Femur (tissue), 1 donor: ENCODE measurements at places on chromosomes 1 and 21.
A peak's percentile ranks its signal among the peaks of the same experiment; 100 is the strongest.

GRCh38 chr1:200290010-200290685 is 119.7 kb downstream of the ZNF281 start:
- no peak for DNase-seq

GRCh38 chr1:241985787-241986186 is 13.1 kb downstream of the MAP1LC3C start:
- DNase-seq: no peak

DNA sequence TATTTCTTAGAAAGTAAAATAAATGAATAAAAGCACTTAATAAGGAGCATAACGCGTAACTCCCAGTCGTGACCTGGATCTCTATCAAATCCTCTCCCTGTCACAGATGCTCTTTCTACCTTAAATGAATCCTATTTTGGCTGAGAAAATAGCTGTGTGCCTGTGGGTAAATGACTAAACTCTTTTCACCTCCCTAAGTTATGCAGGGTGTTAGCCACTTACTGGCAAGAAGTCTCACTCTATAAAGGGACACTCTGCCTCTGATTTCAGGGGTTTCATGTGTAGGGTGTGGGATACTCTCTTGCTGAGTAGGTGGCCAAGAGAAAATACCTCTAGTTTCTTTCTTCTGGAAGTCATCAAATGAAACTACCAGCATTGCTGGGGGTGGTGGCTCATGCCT is 24.3 kb upstream of the PPP1R15B start:
- DNase-seq: no peak

DNA sequence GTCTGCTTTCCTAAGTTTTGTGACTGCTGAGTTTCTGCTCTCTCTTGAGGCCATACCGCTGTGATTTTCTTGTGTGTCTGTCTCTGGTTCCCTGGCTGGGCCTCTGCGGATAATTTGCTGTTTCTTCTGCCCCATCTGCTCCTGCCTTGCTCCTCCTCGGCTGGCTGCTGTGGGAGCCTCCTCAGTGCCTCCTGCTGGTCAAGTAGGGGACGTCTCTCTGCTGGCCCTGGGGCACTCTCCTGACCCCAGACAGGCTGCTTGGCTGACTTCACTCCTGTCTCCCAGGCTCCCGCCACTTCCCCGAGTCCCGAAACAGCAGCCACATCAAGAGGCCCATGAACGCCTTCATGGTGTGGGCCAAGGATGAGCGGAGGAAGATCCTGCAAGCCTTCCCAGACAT is 28.5 kb downstream of the ETNK2 start:
- no peak for DNase-seq

DNA sequence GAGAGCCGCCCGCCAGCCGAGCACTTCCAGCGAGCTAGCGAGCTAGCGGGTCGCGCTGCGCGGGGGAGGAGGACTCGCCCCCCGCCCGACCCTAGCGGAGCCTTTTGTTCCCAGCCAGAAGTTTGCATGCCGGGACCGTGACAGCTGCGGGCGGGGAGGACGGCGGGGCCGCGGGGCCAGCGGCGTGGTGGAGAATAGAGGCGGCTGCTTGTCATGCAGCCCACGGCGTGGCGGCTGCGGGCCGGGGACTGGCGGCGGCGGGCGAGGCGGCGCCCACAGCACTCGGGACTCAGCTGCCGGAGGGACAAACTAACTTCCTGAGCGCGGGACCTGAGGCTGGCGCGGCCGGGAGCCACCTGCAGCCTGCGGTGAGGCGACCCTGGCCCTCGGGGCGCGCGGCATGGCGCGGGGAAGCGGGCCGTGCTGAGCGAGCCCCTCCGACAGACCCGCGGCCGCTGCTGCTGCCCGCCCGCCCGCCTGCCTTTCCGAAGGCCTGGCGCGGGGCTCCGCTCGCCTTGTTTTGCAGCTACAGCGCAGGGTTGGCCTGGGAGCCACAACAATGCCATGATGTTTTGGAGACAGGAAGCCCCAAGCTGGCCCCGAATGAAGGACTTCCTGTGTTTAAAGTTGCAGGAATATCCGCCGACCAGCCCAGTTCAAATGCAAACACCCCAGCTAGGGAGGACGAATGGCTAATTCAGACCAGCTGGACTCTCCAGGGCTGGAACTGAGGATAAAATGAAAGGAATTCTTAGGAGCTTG is 82.2 kb upstream of the BMP8A start:
- peak; percentile 73 for DNase-seq

GRCh38 chr1:154730259-154730658 is 122.3 kb upstream of the ADAR start:
- DNase-seq: no peak

DNA sequence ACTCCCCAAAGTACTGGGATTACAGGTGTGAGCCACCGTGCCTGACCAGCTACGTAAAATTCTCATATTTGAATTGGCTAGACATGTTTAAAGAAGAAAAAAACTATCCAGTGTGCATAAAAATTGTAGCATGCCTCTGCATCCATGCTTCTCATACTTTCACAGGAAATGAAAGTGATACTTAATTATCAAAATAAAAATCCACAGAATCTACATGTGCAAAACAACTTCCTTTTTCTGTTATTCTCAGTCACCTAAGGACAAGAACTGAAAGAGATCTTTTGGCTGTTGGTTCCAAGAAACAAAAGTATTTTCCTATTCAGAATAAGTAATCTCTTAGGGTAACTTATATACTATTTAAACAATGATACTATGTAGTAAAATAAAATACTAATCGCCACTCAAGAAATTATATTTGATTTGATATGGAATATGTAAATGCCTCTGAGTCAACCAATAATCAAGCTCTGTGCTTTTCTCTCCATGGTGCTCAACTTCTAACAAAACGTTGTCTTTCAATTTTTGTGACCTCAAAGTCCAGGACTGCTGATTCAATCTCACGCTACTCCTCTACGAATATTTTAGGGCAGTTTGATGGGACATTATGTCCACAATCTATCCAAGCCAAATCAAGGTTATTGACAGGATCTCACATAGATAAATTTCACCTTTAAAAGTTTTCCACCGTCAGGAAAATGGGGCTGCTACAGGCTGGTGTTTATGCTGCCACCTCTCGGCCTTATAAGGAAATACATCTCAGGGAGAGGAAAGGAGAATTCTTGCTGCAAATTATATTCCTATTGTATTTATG is 102.7 kb downstream of the ZNF281 start:
- DNase-seq: no peak

- no peak for DNase-seq
Measured at GRCh38 chr1:205351984-205352713, 4.6 kb downstream of the KLHDC8A start.

DNA sequence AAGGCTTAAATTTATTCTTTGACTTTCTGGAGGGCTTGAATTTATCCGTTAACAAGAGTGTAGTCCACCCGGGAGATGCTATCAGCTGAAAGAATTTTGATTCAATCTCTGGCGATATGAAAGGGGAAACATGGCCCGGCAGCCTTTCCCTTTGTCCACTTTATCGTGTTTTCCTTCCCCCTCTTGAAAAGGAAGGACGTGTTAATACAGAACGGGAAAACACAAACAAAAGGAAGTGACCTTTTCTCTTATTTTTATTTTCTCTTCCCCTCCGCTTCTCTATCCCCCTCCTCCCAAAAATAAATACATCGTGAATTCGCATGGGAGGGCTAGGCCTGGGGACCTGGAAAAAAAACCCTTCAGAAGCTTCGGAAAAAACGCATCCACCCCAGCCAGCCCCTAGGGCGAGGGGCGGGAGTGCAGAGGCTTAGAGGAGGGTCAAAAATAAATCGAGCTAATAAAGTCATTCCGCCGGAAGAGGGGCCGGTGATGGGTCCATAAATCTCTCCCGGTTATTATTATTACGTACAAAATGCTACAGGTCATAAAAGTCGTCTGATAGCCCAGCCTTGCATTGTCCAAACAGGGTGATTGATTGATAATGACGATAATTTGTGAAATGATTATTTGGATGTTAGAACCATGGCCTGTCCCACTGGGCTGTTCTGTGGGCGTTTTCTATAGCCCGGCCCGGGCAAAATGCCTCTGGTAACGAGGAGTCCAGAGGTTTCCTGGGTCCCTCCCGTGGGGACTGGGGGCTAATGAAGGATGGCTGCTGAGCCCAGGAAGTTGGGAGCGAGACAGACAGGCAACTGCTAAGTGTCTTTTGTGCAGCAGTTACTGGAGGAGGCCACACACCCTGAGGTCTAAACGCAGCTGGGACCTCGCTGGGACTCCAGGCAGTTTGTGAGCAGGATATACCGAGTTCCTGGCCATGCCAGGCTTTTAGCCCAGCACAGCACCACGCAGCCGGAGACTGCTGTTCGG is 179.4 kb downstream of the PRDM16 start:
- DNase-seq: no peak

- no peak for DNase-seq
Measured at GRCh38 chr1:40708750-40709099, 17.2 kb downstream of the NFYC start.

- no peak for DNase-seq
Measured at GRCh38 chr1:37059346-37059745, 25.0 kb upstream of the GRIK3 start.

GRCh38 chr1:18726368-18726767 is 95.7 kb downstream of the PAX7 start:
- DNase-seq: no peak

DNA sequence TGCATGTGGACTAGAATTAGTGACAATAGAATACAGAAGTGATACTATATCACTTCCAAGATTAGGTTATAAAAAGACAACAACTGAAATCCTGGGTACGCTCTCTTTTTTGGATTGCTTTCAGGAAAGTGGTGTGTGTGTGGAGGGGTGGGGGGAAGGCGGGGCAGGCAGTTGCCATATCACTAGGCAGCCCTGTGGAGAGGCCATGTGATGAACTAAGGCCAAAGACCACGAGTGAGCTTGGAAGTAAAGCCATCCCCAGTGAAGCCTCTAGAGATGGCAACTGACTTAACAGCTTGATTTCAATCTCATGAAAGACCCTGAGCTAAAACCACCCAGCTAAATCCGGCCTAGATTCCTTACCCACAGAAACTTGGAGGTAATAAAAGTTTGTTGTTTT is 6.2 kb upstream of the ASPM start:
- DNase-seq: no peak

DNA sequence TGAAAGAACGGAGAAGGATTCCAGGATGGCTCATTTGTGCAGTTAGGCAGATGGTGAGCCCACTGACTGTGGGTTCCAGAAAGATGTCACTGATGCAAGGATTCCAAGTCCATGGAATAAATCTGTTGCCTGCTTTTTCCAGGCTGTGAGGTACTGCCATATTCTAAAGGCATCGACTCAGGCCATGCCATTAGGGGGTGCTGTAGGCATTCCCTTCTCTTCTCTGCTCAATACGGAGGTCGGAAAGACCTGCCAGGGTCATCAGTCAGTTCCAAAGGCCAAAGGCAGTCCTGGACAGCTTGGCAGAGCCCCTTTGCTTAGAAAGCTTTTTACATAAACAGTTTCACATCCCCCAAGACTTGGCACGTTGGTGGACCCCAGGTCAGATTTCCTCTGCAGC is 31.7 kb upstream of the TMEM125 start:
- peak; percentile 46 for DNase-seq

- DNase-seq: no peak
Measured at GRCh38 chr1:18400347-18401102, 80.2 kb upstream of the KLHDC7A start.

- DNase-seq: no peak
Measured at GRCh38 chr1:172177849-172178248, 242.6 kb upstream of the C1orf105 start.

DNA sequence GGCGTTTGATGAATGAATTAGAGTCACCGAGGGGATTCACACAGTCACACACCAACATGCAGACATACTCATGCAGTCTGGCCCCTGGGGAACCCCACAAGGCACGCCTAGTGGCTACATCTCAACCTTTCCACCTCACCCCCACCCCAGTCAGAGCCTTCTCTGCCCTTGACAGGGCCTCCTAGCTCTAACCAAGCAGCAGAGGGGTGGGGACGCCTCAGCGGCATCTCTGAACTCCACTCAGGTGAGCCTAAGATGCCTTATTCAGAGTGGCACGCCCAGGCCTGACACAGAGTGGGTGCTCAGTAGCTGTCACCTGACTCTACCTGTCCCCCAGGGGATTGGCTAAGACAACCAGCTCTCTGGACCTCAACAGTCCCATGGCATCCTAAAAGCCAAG is 3.7 kb upstream of the SDC3 start:
- DNase-seq: no peak

DNA sequence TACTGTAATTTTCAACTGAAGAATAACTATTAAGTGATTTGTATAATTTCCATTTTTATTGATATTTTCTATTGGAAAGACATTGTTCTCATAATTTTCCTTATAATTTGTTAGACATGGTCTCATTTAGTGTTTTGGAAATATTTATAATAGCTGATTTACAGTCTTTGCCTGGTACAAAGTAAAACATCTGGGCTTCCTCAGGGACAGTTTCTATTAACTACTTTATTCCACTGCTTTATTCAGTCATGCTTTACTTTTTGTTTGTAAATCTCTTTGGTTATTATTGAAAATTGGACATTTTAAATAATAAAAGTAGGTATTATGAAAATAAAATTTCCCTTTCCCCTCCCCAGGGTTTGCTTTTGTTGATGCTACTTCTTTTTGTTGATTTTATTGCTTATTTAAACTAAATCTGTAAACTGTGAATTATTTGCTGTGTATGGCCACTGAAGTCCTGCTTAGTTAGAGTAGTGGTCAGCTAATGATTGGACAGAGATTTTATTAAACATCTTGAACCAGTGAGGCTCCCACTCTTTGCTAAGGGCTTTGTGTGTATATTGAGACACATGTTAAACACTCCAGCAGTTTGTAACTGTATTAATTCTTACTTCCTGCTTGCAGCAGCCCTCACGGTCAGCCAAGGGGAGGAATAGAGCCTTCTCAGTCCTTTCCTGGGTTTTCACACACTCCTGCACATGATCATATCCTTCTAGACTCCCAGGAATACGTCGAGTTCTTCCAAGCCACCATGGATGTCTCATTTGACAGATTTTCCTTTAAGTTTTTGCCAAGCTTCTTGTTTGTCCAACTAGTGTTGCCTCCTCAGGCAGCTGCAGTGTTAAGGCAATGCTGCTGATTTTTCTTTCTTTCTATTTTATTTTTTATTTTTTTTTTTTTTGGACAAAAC is 994.6 kb upstream of the PRMT6 start:
- DNase-seq: peak; percentile 23

- no peak for DNase-seq
Measured at GRCh38 chr21:14012409-14012808, 198.3 kb downstream of the LIPI start.

DNA sequence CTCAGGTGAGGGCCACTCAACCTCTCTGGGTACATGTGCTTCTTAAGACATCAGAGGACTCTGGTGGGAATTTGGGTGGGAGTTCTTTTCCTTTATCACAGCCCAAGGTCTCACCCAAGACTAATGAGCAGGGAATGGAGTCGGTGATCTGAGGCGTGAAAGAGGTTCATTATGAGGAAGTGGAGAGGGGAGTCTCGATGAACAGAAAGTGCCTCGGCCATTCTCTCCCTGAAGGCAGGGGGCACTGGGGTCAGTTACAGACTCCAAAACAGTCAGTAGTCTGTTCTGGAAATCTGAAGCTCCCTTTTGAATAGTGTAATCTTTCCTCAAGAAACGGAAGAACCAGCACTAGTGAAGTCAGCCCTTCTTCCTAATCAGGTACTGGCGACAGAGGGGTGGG is 36.2 kb downstream of the HSD3B2 start:
- no peak for DNase-seq
